Stomach (tissue), 19 donors: ENCODE measurements at places on chromosomes 16 and 17.
A peak's percentile ranks its signal among the peaks of the same experiment; 100 is the strongest.

DNA sequence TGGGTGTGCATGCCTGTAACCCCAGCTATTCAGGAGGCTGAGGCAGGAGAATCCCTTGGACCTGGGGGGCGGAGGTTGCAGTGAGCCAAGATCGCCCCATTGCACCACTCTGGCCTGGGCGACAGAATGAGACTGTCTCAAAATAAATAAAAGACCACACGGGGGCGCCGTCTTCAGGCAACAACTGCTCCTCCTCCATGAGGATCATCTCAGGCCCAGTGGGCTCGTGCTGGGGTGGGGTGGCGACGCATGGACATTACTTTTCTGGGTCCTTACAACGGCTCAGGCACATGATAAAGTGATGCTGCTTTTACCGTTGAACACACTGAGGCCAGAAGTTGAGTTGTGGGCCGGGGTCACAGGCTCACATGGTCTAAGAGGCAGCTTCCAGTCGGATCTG is 56.2 kb downstream of the PRMT7 start:
- DNase-seq, result peak; percentile 48

DNA sequence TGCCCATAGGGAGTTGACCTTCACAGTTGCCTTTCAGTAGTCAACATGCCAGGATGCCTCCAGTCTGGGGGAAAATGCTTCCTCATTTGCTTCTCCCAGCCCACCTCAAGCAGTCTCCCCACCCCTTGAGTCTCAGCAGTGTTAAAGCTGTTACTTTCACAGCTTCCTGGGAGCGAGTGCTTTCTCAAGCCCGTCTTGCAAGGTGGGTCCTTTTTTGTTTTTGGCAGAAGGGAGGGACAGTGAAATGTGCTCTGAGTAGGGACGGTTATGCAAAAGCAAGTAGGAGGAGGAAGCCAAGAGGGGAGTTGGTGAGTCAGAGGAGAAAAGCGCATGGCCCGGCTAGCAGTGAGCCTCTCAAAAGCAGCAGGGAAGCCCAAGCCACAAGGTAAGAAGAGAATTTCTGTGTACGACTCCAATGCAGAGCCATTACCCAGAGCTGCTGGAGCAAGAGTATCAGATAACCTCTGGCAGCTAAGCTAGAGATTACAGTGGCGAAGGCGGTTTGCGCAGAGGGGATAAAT is at the start of gene CHST4:
CHST4 (plus strand) TSS at position 316 of the 521 bp plus-strand sequence. CDS start 10,252 bp downstream, outside the sequence.
- no peak for DNase-seq

- no peak for DNase-seq
These were observed 10.6 kb downstream of the CES1 start for GRCh38 chr16:55822280-55822810.

DNA sequence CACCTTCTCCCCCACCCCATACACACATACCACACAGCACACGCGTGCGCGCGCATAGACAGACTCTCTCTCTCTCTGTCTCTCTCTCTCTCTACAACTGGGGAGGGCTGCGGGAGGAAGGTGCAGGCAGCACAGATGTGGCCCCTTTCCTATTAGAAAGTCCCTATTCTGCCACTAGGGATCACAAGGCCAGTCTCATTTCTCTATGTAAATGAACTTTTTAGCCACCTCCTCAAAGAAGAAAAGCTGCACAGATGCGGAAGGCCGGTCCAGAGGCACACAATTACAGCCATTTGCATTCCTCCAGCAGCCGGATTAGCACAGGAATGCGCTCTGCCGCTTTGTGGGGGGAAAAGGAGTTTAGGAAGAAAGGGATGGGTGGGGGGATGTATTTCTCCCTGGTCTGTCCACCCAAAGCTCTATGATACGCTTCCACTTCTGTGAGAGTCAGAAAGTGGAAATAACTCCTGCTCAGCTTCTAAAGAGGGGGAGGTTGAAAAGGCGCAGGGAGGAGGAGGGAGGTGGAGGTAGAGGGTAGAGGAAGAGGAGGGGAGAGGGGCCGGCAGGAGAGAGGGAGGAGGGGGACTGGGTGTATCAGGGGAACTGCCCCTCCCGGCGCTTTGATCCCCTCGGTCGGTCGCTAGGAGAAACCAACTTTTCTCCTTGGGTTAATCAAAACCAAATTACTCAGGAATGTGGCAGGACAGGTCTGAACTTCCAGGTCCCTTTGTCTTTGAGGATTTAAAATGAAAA is 11.7 kb downstream of the ZFHX3 start:
- DNase-seq, result peak; percentile 65

DNA sequence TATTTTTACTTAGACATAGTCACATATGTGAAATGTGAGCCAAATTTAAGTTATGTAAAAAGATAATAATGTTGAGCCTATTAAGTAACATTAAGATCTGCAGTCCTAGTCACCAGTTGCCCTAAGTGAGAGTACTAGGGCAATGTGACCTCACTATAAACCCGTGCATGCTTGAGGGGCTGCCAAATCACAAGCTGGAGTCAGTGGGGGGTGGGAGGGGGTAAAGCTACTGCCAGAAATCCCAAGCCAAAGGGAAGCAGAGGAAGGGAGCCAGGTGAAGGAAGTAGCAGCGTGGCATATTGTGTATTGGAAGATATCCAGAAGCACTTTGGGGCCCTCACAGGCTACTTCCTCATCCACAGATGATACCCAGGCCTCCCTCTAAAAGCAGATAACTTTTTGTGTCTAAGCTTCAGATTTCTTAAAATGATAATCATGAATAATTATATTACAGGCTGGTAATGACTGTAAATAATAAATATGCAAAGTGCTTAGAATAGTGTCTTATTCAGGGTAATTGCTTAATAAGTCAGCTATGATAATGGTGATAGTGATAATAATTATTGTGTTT is 134.1 kb downstream of the CA10 start:
- peak; percentile 7 for DNase-seq

GRCh38 chr17:80845863-80846671 is 145.6 kb upstream of the CHMP6 start:
- no peak for DNase-seq

DNA sequence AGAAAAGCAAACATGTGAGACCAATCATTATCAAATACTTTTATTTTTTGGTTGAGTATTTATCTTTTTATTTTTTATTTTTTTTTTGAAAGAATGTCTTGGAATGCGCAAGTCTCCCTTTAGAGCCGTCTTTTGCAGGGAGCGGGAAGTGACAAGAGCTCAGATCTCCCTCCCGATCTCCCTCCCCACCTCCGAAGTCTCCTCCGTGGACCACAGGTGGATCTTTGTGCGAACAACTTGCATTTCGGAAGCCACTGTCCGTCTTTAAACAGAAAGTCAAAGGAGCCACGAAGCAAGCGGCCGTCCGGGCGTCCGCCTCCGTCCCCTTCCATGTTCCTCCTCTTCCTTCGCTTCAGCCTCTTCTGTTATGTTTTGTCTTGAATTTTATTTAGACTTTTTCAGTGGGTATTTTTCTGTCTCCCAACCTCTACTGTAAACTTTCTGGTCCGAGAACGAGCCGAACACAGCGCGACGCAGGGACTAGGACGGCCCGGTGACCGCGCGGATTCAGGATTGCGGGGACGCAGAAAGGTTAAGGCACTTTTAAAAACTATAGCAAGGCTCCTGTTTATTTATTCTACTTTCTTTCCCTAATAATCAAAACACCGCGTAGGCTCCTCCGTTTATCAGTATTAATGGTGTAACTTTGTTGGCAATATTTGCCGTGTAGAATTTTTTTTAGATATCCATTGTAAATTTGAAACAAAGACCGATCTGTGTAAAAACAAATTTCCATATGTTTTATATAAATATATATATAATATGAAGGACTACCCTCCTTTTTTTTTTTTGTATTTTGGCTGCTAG is 3.3 kb downstream of the FOXF1 start:
- DNase-seq, result peak; percentile 20

DNA sequence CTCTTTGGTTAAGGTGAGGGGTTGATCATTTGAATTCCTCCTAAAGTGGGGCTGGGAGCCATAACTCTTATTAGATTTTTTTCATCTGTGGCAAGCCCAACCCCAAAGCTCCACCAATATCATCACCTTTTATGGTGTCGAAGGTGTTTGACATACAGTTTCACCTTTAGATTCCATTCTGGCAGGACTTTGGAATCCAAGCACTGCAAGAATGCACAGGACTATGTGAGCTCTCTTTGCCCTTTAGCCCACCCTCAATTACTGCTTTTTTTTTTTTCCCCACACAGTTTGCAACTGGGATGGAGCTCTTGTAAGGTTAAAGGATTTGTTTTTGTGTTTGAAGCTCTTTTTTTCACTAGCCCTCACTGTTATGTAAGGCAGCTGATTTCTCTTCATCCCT is 154.0 kb upstream of the KCNJ16 start:
- DNase-seq, result no peak

DNA sequence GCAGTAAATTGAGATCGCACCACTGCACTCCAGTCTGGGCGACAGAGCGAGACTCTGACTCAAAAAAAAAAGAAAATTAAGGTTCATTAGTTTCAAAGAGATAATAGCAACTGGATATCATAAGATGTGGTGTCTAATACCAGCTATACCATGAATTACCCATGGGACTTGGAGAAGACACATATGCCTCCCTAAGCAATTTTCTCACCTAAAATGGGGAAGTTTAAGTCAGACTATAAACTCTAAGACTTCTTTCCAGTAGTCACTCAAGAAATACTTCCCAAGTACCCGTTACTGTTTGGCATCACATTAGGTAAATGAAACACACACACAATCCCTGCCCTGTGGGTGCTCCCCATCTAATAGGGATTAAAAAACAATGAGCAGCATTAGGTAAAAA is 22.6 kb downstream of the SMURF2 start:
- DNase-seq, result no peak

DNA sequence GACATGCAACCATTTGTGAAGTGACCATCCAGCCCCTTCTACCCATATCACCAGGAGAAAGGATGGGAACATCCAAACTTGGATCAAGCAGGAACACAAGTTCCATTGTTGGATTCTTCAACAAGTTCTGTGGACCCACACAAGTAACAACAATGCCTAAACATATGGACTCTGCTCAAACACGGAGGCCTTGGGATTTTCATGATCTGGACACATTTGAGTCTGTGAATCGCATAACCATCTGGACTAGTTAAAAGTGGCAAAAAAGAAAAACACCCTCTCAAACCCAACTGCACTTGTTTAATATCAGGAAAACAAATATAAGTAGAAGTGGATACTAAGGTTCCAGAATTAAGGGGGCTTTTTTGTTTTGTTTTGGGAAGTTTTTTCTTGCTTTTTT is 70.8 kb downstream of the TOX3 start:
- no peak for DNase-seq

DNA sequence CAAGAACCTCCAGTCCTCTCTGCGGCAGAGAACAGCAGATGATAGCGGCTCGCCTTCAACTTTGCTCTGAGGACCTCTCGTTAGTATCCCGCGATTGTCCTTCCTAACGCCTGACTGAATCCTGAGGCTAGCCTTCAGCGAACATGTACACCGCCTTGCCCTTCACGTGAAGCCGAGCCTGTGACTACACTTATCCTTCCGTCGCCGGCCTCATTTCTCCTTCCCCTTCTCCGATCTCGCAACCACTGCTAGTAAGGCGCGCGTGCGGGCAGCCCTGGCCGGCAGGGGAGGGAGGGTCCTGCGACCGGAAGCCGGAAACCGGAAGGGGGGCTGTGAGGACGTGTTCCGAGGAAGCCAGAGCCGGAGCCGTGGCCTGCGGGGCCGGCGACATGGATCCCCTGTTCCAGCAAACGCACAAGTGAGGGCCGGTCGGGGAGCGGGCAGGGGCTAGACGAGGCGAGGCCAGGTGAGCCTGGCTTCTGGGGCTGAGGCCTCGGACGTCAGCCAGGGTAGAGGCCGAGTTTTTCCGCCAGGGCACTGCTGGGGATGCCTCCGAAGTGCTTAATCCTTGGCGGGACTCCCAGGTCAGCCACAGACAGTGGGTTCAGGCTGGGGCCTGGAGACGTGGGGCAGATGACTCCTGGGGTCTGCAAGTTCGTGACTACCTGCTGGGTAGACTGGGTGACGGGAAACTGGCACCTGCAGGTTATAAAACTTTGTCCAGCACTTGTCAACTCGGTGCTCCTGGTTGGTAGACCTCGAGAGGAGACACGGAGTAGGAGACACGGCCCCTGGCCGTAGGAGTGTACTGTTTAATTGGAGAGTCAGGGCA is at the start of gene GOSR2:
GOSR2 (plus strand) TSS at position 357 of the 832 bp plus-strand sequence; CDS start at position 390, 33 bp downstream.
- peak; percentile 85 for DNase-seq

- no peak for DNase-seq
These were observed 12.5 kb downstream of the CDH13 start for GRCh38 chr16:82639263-82639662.

DNA sequence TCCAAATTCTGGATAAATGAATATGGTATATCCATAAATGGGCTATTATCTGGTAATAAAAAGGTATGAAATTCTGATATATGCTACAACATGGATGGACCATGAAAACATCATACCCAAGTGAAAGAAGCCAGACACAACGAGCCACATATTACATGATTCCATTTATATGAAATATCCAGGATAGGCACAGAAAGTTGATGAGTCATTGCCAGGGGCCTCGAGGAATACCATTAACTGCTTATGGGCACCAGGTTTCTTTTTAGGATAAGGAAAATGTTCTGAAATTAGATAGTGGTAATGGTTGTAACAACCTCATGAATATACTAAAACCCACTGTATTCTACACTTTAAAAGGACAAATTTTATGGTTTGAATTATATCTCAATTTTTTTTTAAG is 123.2 kb downstream of the PITPNC1 start:
- DNase-seq, result no peak

GRCh38 chr17:47643116-47643515 is 6.6 kb upstream of the KPNB1 start:
- DNase-seq, result no peak

DNA sequence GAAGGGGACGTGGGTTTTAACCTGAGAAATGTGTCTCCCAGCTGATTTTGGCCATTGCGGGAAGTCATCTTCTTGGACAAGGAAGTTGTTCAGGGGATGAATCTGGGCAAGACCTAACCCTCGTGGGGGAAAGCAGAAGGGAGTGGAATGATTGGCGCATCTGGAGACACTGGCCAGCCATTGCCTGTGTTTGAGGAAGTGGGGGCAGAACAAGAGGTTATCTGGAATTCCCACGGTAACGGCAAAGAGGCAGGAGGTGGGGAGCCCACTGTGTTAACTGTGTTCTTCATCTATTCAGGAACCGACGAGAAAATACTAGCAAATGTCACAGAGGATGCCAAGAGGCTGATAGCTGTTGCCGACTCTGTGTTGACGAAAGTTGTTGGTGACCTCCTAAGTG is 66.9 kb downstream of the RNF213 start:
- DNase-seq, result no peak

- no peak for DNase-seq
These were observed 84.6 kb downstream of the N4BP1 start for GRCh38 chr16:48525201-48526057.

GRCh38 chr17:31425282-31426040 is 34.0 kb downstream of the RAB11FIP4 start:
- DNase-seq, result peak; percentile 31

- no peak for DNase-seq
These were observed 707.4 kb downstream of the MAF start for GRCh38 chr16:78892951-78893733.

GRCh38 chr17:76408037-76408849 is 23.8 kb downstream of the SPHK1 start:
- peak; percentile 85 for DNase-seq

- DNase-seq, result no peak
These were observed 26.3 kb downstream of the VPS53 start for GRCh38 chr17:688100-688989.

- DNase-seq, result no peak
These were observed 127.9 kb downstream of the IRX5 start for GRCh38 chr16:55058576-55058975.
